EH (cell line): ENCODE measurements at places on chromosomes 7 and 10.

GRCh38 chr7:117870448-117871130 is 2.7 kb downstream of the CTTNBP2 start:
- DNase-seq: no peak

DNA sequence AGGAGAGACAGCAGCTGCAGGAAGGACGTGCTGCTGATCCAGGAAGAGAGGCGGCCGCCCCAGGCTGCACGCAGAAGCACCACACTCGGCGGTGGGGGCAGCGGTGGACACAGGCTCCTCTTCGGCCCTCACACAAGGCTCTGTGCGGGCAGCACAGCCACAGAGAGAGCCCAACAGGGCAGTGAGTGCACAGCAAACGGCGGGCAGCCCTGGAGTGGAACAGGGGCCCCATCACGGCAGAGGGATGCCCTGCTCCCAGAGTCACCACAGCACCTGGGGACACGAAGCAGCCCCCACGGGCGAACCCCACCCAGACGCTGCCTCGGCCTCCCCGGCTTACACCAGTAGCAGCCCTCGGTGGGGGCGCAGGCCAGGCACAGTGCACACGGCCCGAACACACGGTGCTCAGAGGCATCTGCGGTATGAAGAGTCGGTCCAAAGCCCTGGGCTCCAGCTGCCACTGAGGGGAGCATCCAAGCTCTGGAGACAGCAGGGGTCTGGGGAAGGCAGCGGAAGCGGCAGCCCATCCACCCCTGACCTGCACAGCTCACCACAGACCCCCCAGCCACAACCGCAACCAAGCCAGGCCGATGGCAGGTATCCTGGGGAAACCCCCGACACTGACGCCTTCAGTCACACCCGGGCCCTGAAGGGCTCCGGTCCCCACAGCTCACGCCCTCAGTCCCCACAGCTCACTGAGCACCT is 16.8 kb downstream of the NUDT1 start:
- no peak for DNase-seq

DNA sequence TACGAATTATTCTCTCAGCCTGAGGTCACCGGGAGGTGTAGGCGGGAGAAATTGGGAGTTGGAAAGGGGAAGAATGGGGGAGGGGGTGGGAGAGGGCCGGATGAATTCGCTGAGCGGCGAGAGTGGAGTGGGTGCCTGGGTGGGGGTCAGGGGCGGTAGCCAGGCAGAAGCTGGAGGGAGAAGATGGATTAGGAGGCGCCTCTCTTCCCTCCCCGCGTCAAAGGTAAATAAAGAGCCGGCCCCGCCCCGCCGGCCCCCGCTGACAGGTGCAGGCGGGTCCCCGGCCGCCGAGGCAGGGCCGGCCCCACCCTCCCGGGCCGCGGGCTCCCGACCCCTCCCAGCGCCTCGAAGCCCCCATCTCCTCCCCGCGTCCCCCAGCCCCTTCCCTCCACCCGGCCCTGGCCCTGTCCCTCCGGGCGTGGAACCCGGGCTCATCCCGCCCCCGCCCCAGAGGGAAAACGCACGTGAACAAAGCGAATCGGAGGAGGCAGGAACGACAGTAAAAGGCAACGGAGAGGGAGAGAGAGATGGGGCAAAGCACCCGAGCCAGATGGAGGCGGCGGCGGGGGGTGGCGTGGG is 872 bp downstream of the FAM131B start:
- DNase-seq: no peak

GRCh38 chr7:128419257-128419656 is 9.5 kb upstream of the IMPDH1 start:
- no peak for DNase-seq

GRCh38 chr10:75643944-75644692 is 212.7 kb downstream of the LRMDA start:
- DNase-seq: no peak

- DNase-seq: no peak
These were observed 6.5 kb downstream of the TAF5 start for GRCh38 chr10:103374263-103374662.

- DNase-seq: no peak
These were observed 163.2 kb downstream of the SEM1 start for GRCh38 chr7:96546426-96546825.

DNA sequence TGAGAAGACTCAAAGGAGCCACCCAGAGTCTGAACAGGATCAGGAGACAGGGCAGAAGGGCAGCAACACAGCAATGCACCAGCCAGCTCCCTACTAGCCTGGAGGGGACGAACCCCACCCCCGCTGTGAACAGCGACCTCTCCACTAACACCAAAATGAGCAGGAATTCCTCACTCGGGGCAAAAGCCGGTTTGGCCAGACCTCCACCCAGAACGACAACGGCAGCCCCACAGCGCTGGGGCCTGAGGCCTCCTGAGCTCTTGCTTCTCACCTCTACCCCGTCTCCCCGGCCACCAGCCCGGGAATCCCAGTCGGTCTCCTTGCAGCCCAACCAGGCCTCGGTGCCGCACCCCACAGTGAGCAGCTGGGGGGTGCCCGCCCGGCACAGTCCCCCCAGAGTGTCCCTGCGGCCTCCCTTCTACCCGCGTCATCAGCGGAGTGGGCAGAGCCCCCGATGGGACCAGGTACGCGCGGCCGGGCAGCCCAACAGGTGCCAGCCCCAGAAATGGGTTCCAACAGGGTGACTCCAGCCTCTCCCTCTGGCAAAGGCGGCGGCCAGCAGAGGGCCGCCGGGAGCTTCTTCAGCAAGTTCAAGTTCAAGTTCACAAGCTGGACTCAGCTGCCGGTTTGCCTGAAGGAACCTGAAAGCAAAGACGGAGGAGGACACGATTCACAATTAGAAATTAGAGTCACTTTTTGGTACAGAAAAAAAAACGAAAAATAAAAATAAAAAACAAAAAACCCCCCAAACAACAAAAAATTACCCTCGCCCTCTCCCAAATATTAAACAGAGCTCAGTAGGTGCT is 129.0 kb downstream of the MARCHF5 start:
- peak; percentile 53 for DNase-seq

- DNase-seq: no peak
These were observed 32.7 kb upstream of the RASGEF1A start for GRCh38 chr10:43299579-43299978.

DNA sequence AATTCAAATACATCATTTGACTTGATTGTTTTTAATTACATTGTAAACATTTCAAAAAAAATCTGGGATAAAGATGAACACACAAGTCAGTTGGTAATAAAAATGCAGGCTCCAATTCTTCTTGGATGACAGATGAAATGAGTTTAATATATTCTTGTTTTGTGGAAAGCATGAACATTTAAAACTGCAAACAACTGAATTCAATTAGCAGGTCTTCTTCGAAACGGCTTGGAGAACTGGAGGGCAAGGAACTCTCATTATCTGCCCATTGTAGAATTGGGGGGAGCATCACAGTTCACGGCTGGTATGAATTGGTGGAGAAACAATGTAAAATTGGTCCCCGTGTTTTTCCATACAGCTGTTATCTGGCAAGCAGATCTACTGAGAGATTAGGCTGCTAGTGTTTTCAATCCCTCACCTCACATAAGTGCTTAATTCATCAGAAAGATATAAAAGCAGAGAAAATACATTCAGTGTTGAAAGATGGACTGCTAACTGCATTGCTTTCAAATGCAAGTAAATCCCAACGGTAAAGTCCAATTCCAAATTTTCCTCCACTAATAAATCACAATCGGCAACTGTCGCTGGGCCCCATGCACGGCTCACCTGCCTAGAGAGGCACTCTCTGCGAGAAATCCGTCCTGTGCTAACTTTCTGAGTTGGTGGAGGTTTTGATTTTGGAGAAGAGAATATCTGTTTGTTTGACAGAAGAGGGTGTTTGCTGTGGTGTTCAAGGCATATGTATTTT is 199.5 kb downstream of the ZNF438 start:
- DNase-seq: no peak

- no peak for DNase-seq
These were observed 154.2 kb downstream of the GFRA1 start for GRCh38 chr10:116118847-116119246.

DNA sequence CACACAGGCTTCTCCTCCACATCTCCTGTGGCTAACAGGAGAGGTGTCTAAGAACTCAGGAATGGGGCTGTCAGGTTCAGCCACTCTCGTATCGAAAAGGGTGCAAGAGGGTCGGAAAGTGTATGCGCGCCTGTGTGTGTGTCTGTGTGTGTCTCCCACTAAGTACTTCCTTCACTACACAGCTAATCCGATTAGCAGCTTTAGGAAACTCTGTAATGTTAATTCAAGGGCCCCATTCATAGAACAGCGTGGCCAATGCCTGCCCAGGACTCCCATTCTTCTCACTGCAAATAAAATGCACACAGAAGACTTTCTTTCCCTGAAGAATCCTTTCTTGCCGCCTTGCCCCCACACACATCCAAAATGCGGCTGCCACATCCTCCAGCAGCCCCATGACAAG is 39.9 kb downstream of the TLL2 start:
- DNase-seq: no peak

DNA sequence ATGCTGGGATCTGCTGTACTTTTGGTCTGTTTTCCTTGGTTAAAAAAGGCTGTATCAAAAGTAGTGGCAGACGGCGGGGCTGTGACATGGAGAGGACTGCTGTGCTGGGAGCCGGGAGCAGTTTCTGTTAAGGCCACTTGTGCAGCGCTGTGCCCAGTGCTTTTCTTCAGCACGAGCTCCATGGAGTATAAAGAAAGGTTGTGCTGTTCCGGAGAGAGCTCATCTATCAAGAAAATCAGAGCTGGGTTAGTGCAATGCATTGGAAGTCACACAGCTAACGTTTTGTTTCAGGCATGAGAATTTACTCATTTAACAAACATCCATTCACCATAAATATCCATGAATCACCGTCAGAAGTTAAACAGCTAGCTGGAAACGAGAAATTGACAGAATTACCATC is 62.0 kb downstream of the KIAA1549 start:
- peak; percentile 68 for DNase-seq

- DNase-seq: no peak
These were observed 9.2 kb downstream of the EPHB6 start for GRCh38 chr7:142863891-142864685.

DNA sequence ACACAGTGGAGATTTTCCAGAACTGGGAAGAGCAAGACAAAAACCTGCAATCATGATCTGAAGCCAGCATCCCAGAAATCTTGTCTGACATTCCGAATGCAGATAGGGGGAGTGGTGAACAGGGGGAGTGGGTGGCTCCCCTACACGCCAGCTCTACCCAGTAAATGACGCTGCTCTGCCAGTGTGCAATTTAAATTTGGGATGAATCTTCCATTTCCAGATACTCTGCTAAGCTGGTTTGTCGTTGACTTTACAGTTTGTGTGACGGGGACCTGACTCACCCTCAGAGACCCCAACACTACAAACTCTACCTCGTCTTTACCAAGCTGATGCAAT is 68.7 kb upstream of the CAMK2B start:
- no peak for DNase-seq

DNA sequence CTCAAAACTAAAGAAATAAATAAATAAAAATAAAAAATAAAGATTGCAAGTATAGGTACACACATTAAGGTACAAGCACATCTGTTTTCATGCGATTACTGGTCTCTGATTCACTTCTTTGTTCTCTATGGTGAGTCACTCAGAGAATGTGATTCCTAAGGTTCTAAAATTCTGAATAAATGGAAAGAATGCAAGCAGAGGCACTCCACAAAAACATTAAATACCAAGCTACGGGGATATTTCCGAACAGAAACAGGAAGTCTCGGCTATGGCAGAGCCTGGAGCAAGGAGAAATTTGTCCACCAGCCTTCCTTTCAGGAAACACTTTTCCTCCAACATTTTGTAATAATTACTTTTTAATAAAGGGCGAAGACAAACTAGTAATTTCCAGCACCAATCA is 1.4 kb downstream of the VOPP1 start:
- peak; percentile 88 for DNase-seq

GRCh38 chr7:132865366-132866143 is 216.3 kb downstream of the CHCHD3 start:
- peak; percentile 91 for DNase-seq

- DNase-seq: no peak
These were observed 41.0 kb downstream of the KAT6B start for GRCh38 chr10:74867351-74867750.

GRCh38 chr7:104963991-104964385 is 50.0 kb upstream of the KMT2E start:
- no peak for DNase-seq

DNA sequence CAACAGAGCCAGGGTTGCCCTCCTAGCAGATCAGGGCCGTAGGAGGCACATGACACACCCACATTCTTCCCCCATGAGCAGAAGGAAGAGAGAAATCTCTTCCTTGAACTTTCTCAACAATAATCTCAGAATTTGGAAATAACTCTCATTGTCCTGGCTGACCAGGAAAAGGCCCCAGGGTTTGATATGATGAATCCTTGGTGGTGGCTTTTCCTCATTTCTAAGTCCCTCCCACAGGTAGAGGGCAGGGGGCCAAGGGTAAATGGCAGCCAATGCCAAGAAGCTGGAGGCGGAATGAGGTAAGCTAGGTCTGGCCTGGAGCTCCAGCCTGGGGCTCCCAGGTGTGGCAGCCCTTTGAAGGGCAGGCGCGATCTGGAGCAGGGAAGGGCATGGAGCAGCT is 67.8 kb downstream of the GRB10 start:
- no peak for DNase-seq

DNA sequence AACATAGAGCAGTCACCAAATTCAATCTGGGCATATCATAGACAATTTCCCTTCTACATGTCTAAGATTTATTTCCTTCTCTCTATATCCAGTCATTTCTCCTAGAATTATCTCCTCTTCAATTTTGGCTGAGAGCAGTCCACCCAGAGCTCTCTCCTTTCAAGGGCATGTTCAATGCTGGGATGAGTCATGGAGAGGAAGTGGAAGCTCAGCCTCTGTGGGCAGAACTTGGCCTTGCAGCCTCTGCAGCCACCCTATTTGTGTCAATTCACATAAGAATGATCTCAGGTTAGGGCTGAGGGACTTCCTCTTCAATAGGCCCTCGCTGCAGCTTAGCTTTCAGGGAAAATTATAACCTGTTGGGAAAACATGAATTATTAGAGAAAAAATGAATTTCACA is 560.8 kb downstream of the POM121L12 start:
- no peak for DNase-seq

- peak; percentile 34 for DNase-seq
These were observed 121.9 kb downstream of the MAD1L1 start for GRCh38 chr7:2110610-2111396.

DNA sequence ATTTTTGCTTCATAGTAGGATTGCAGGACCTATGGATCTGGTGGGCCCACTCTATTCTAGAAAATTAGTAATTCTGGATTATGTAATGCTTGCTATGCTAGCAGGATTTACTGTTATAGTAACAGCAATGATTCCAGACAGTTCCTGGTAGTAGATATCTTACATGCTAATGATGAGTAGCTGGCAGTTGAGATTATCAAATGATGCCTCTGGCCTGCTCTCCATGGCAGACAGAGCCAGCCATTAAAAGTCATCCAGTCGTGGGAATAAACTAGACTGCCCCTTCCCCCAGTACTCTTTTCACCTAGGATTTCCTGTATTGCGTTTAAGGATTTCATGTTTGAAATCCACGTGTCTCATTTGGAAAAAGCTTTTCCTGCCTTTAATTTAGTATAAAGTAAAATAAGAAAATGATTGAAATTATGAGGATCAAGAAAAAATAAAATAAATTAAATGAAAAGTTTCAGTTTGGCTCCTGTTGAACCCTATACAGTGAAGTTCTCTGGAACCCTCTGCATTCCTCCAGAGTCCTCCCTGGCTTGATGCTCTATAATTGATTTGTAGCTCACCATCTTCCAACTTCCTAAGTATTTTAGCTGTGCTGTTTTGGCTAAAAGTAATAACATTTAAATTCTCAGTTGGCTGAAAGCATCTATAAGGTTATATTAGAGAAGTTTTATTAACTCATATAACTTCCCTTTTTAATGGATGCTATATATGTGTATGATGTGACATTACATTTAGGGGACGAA is 14.6 kb downstream of the UMAD1 start:
- DNase-seq: no peak

GRCh38 chr10:78199005-78199725 is 165.5 kb downstream of the RPS24 start:
- DNase-seq: no peak

GRCh38 chr10:82242778-82243177 is 367.8 kb downstream of the NRG3 start:
- DNase-seq: no peak
